H1 (cell line): ENCODE measurements at places on chromosomes 6 and 20. TPM values are rescaled to one million over a fixed set of nuclear protein-coding genes. Genes with fewer than 3 reads are reported as not detected.

DNA sequence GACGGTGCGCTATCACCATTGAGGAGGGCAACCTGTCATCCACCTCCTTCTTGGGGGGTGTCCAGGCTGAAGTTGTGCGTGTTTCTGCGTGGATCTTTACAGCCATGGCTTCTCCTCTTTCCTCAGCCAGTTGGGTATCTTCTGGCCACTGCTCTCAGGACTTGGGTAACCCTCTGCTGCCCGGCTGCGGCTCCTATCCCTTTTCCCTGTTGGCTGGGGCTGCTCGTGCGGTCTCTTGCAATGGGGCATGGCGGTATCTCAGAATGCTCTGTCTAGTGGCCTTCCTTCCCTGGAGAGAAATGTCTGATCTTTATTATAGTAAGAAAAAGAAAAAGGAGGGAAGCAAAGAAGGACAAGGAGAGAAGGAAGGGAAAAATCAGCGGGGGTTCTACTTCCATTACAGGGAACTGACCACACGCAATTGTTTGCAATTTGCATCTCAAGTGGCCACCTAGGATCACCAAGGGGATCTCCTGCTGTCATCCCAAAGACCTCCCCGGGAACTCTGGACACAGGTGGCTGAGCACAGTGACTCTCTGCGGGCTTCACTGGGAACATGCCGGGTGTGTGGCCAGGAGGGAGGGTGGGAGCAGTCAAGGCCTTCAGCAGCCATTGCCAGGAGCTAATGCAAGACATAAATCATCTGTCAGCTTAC lies 60.8 kb downstream of the NPEPL1 start:
- DNase-seq = peak; percentile 59

DNA sequence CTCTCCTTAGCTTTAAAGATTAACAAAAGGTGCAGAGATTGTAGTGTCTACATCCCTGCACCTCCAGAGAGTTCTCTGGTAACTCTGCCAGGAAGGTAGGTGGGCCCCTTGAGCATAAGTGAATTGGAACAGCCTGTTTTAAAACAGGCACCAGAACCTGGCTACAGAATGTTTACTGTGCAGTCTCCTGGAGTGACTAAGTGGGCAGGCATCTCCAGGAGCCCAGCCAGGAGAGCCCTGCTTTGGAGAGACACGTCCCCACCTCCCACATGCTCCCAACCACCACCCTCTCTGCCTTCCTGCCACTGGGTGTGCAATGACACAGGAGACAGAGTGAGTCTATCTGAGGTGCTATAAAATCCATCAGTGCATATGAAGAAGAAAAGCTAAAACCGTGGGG lies 110.3 kb upstream of the EYA4 start:
- DNase-seq = no peak

- no peak for DNase-seq
Measured at GRCh38 chr6:3124667-3125066, 6.2 kb downstream of the BPHL start.

DNA sequence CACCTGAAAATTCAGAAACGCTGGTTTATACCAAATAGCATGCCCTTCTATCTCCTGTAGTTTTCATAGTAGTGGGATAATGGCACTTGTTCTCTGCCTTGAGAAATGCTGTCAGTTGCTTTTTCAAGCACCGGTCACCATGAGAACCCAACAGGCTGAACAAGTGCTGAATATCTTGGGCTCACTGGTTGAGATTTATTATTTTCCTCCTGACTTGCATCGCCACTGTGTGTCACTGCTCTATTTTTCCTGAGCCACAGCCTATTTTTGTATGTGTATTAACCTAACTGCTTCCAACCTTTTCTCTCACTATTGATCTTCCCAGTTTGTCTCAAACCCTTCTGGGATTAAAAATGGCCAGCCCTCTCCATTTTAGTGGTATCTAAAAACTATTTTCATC lies 71.9 kb downstream of the OPN5 start:
- no peak for DNase-seq

GRCh38 chr20:39800548-39800947 lies 838.4 kb downstream of the DHX35 start:
- no peak for DNase-seq

- DNase-seq = no peak
Measured at GRCh38 chr6:2432292-2432691, 186.9 kb upstream of the GMDS start.

Gene TCF21
- 0.09 TPM in 1 of 2 replicates, not detected in the other for total RNA-seq

Gene EEF1A1
- 13,468 and 13,823 TPM in 2 replicates for total RNA-seq
